Psoas muscle (tissue), 8 donors: ENCODE measurements at places on chromosomes 5 and 9.

DNA sequence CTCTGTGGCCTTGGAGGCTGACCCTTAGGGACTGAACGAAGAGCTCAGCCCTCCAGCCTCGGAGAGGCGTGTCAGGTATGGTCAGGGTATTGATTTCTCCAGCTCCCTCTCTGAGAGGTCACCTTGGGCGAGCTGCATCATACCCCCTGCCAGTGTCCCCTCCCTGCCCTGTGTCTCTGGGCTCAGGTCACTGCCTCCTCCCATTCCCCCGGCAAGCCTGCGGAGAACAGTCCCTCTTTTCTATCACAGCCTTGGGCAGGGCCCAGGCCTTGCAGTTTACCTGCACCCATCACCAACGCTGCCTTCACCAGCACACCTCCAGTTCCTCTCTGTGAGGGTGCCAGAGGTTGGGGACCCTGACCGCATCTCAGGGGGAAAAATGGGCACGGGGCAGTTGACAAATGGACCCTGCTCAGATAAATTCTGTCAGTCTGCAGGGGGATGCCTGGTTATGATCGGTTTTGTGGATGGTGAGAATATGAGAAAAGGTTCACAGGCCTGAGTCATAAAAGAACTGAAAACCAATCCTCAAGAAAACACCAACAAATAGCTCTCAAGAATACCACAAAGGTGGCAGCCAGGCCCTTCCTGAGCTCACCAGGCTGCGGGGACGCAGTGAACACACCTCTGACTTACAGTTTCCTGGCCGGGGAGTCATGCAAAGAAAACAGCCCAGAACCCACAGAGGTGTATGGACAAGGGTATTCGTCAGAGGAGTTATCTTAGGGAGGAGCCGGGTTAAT, 24.7 kb upstream of the RXRA start:
- no peaks in the 10 kb centered on the region for H3K36me3 ChIP-seq
- no peak overlapping the region for H3K27ac ChIP-seq
- peak; percentile 37 for DNase-seq
- H3K27me3 ChIP-seq = no peaks in the 10 kb centered on the region
- no peaks in the 10 kb centered on the region for H3K4me1 ChIP-seq

DNA sequence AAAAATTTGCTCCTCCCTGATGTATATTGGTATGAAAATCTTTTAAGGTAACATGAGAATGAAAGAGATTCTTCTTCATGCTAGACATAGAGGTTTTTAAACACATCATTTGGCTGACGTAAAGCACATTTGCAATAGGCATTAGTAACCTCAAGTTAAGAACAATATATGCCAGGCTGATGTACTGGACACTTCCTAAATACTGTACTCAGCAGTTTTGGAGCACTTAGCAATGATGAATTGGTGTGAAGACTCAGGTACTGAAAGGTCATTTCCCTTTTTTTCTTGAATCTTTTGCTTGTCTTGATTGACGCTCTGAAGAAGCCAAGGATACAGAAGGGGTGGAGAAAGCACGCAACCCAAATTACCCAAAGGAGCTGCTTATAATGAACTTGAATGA, 322.5 kb downstream of the PDE4D start:
- peak overlapping the region; percentile 60 for H3K27ac ChIP-seq
- no peaks in the 10 kb centered on the region for H3K27me3 ChIP-seq
- H3K4me1 ChIP-seq = peaks cover 35% of the 10 kb centered on the region
- no peak for DNase-seq

DNA sequence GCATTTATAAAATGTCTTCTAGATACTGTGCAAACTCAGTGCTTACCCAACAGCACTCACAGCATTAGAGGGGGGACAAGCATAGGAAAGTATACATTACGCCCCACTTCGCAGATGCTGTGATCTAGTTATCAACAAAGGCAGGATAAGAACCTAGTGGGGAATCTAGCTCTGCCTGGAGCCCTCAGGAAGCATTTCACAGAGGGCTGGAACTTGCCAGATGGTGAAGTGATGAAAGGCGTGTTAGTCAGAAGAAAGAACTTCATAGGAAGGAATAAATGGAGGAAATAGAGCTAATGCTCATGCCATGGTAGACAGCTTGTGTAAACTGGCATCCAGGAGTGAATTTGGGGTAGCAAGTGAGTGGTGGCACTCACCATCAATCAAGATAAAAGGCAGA, 25.8 kb downstream of the DIRAS2 start:
- H3K27ac ChIP-seq = no peak overlapping the region
- no peak overlapping the region for H3K4me3 ChIP-seq
- H3K27me3 ChIP-seq = no peaks in the 10 kb centered on the region
- no peak for DNase-seq

DNA sequence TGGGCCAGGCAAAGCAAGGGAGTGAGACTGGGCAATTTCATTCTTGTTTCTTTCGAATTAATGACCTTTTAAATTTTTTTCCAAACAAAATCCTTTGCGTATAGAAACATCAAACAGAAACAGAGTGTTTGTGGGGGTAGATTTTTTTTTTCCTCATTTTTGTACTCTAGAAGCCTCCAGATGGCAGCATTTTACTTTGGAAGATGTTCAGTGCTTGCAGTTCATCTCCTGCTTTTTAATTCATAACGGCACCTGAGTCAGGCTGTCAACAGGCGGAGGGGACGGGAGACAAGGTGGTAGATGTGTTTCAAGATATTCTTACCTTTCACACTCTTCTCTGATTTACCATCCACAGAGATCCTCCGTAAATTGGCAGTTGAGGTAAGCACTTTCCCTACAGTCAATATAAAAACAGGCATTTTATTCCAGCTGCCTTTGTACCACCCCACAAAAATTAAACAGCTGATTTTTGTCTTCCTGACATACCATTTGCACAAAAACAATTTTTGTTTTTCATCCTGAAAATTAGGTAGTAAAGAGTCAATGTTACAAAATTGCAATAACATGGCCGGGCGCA, 99.5 kb upstream of the FBXL17 start:
- no peaks in the 10 kb centered on the region for H3K4me1 ChIP-seq
- no peak for DNase-seq
- H3K27me3 ChIP-seq = no peaks in the 10 kb centered on the region
- H3K4me3 ChIP-seq = no peak overlapping the region

- H3K27ac ChIP-seq = no peak overlapping the region
- no peaks in the 10 kb centered on the region for H3K36me3 ChIP-seq
- H3K4me1 ChIP-seq = no peaks in the 10 kb centered on the region
These were observed 36.2 kb upstream of the ANKRD55 start for GRCh38 chr5:56269216-56269927.

GRCh38 chr9:4997196-4997595, 12.1 kb downstream of the JAK2 start:
- peaks cover 11% of the 10 kb centered on the region for H3K36me3 ChIP-seq
- H3K27me3 ChIP-seq = no peaks in the 10 kb centered on the region
- DNase-seq = no peak
